ENCODE measurements at places on chromosomes 7 and 10. TPM values are rescaled to one million over a fixed set of nuclear protein-coding genes. Genes with fewer than 3 reads are reported as not detected.

ACTA2 gene
- 22.0 TPM for total RNA-seq

TSC22D4 gene
- 32.2 TPM for total RNA-seq

TMEM236 gene
- 0.08 TPM for total RNA-seq

CHAT gene
- not detected for total RNA-seq

OGDHL gene
- 0.15 TPM for total RNA-seq

AKR1C1 gene
- 514 TPM for total RNA-seq

ITIH5 gene
- total RNA-seq, result 0.08 TPM

PGAM2 gene
- total RNA-seq, result not detected

LBX1 gene
- not detected for total RNA-seq

VWDE gene
- total RNA-seq, result 0.55 TPM

DNAJC12 gene
- total RNA-seq, result 55.6 TPM

NRAP gene
- not detected for total RNA-seq

DRGX gene
- not detected for total RNA-seq

CCL24 gene
- total RNA-seq, result not detected

PPP1R17 gene
- total RNA-seq, result not detected

ANKRD30A gene
- total RNA-seq, result 0.64 TPM

SMURF1 gene
- 25.7 TPM for total RNA-seq

PRPS1L1 gene
- not detected for total RNA-seq

ICA1 gene
- total RNA-seq, result 0.76 TPM

EPO gene
- total RNA-seq, result not detected

ZNF273 gene
- total RNA-seq, result 2.4 TPM

TAS2R5 gene
- not detected for total RNA-seq

HERPUD2 gene
- 14.9 TPM for total RNA-seq

ZC3HAV1 gene
- 35.6 TPM for total RNA-seq

AKR1E2 gene
- 9.2 TPM for total RNA-seq

CALML5 gene
- not detected for total RNA-seq

ABCB1 gene
- total RNA-seq, result 0.09 TPM
